Left lobe of liver (tissue), 2 donors: ENCODE measurements at places on chromosomes 16 and 17.

GRCh38 chr16:26550111-26550610, 516.6 kb upstream of the C16orf82 start:
- no peak for DNase-seq

- DNase-seq: peak; percentile 79
Observed at GRCh38 chr17:83079352-83079747, at the start of gene METRNL. TSS of gene METRNL (plus strand) at chr17:83079609. CDS start at chr17:83079816, 207 bp downstream.

DNA sequence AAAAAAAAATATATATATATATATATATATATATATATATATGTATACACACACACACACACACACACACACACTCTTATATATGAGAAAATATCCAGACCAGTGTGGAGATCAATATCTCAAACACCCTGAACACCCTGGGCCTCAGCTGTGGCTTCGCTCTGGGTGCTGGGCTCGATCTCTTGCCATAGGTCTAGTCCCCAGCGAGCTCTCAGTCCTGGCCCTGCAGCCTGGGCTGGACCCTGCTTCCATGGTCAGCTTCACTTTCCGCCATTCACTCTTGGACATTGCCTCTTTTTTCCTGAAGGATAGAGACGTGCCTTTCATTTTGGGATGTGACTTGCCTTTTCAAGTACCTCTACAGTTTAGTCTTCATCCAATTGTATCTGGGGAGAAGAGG, 341.7 kb downstream of the CPPED1 start:
- no peak for DNase-seq

DNA sequence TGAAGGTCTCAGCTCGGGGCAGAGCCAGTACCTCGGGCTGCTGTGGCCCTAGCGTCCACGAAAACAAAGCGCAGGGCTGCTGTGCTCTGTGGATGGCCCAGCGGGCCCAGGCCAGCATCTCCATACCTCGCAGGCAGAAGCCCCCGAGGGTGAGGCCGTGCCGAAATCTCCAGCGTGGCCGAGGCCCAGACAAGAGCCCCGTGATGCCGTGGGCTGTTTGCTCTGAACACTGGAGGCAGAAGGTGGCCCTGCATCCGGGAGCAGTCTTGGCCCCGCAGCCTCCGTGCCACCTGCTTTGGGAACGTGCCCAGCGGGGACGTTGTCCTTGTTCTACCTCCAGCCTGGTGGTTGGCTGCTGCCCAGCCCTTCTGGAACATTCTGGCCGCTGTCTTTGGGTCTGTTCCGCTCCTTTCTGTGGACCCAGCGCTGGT, 121.4 kb downstream of the BANP start:
- no peak for DNase-seq

GRCh38 chr16:67720236-67720635, 1.1 kb upstream of the GFOD2 start:
- no peak for DNase-seq

GRCh38 chr17:37064956-37065355, 116.2 kb downstream of the AATF start:
- no peak for DNase-seq

GRCh38 chr16:50146479-50147435, 6.3 kb upstream of the TENT4B start:
- DNase-seq: no peak

GRCh38 chr17:10233161-10233560, 34.8 kb upstream of the GAS7 start:
- no peak for DNase-seq

GRCh38 chr16:67844497-67844896, 2.2 kb upstream of the NUTF2 start:
- DNase-seq: no peak

DNA sequence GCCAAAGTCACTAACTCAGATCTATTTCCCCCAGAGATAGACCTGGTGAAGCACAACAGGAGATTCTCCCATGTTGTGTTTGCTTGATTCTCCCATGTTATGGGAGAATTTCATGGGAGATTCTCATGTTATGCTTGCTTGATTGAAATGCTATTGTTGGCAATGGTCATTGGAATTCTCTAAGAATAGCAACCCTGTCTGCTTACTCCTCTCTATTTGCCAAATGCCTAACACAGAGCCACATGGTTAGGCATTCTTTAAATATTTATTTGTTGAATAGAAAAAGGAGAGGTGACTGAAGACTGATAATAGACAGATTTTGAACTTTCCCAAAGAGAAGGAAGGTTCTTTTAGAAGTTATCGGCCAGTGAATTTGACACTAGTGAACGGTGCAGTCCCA, 111.5 kb upstream of the MPHOSPH6 start:
- no peak for DNase-seq

GRCh38 chr16:2912330-2913199, 834 bp downstream of the FLYWCH1 start:
- DNase-seq: no peak

GRCh38 chr17:36147601-36148000, 28.8 kb downstream of the TBC1D3B start:
- DNase-seq: no peak

- no peak for DNase-seq
Observed at GRCh38 chr16:89561142-89561883, 831 bp downstream of the RPL13 start.

DNA sequence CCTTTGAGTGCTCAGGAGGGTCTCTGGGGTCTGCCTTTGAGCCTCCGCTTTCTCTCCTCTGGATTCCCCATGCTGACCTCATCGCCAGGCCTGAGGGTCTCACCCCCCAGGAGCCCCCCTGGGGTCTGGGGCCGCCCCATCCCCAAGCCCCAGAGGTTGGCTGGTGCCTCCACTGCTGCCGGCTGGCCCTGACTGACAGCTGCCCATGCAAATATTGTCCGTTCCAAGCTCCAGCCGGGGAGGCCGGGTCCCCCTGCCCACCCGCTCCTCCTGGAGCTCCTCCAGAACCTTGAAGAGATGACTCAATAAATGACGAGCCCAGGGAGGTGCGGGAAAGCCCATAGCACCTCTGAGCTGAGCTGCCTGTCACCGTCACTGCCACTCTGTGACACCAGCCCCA, 173.8 kb downstream of the RBFOX3 start:
- DNase-seq: no peak

- DNase-seq: no peak
Observed at GRCh38 chr17:76521262-76521661, 16.2 kb downstream of the CYGB start.

DNA sequence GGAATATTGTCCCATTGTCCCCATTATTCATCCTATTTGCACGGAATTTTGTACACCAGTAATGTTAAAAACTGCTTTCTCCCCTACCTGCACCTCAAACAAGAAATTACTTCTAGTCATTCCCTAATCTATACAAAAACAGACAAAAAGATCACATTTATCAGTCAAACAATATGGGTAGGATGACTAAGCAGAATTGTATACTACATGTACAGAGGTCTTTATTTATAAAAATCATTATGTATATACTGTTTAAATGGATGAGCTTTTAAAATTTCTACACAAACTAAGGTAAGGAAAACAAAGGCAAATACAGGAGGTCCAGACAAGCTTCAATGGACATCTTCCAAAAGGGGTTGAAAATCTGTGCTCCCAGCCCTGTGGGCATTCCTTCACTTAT, 137.7 kb downstream of the CEP112 start:
- DNase-seq: no peak

DNA sequence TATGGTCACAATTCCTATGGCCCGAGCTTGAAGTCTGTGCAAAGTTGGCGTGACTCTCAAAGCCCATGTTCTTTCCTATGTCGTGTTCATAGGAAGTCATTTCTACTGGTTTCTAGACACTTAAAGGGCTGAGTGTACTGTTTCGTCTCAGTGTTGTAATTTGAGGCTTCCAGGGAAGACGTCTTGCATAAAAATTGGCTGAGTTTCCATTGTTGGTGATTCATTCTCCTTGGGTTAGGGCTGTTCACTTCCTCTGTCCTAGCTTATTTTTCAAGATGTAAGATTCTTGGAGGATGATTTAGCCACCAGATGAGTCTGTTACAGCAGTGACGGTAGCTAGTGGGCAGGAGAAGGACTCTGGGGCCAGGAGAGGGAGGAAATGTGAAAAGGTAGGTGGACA, 43.1 kb downstream of the PIK3R5 start:
- no peak for DNase-seq

GRCh38 chr16:60645541-60645940, 1390.7 kb downstream of the CDH8 start:
- DNase-seq: no peak

DNA sequence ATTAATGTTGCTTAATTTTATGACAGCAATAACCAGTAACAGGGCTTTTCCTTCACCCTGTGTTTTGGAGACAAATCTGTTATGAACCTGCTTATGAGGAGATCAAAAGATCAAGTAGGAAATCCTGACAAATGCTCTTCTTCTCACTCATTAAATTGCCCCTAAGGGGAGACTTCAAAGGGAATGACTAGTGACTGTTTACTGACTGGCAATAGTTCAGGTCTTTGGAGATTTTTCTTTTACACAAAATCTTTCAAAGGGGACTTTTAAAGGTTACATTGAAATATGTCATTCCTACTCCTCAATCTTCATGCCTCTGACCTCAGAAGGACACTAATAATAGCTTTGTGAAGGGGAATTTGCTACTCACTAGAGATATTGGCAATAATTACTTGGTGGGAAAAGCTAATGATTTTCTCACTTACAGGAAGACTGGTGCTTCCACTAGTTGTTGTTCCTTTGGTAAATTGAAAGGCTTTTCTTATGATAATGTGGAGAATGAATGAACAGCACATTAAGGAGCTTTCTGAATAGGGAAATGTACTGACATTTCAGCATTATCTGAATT, 292.9 kb upstream of the CA10 start:
- no peak for DNase-seq

DNA sequence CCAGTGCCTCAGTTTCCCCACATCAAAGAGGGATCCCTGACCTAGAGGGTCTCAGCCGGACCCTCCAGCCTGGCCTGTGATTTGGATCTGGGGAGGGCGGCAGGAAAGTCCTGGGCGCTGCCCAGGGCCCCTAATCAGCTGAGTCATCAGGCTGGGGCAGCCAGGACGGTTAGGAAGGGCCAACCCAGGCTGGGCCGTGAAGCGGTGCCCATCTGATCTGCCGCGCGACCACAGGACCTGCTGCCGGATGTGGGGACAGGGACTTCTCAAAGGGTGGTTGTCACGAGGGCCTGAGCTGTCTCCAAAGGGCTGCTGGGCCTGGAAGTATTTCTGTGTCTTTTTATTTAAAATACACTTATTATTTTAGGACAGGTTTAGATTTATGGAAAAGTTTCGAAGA, 4.4 kb downstream of the TPSAB1 start:
- no peak for DNase-seq

DNA sequence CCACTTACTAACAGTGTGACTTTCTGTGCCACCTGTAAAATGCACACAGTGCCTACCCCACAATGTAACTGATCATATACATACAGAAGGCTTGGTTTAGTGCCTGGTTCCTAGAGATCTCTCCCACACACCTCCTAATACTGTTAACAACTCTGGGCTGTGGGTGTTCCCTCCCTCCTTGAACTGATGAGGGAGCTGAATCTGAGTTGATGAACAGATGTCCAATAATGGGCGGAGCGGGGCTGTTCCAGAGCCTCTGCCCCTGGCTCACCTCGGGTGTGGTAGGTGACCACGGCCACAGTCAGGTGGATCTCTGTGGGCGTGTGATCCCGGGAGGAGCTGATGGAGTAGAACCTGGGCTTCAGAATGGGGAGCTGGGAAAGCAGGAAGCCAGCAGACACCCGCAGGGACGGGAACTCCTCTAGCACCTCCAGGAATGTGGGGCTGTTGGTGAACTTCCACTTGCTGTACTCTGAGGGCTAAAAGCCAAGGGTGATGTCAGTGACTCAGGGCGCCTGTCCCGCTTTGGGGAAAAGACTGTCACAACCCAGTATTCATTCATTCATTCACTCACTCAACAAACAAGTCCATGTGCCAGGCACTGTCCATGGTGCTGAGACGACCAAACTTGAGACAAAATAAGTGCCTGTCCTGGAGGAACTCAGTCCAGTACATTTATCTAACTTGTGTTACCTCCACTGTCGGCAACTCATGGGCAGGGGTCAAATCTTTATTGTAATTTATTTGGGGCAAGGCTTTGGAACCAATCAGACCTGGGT, 37.6 kb downstream of the NOS2 start:
- DNase-seq: no peak

DNA sequence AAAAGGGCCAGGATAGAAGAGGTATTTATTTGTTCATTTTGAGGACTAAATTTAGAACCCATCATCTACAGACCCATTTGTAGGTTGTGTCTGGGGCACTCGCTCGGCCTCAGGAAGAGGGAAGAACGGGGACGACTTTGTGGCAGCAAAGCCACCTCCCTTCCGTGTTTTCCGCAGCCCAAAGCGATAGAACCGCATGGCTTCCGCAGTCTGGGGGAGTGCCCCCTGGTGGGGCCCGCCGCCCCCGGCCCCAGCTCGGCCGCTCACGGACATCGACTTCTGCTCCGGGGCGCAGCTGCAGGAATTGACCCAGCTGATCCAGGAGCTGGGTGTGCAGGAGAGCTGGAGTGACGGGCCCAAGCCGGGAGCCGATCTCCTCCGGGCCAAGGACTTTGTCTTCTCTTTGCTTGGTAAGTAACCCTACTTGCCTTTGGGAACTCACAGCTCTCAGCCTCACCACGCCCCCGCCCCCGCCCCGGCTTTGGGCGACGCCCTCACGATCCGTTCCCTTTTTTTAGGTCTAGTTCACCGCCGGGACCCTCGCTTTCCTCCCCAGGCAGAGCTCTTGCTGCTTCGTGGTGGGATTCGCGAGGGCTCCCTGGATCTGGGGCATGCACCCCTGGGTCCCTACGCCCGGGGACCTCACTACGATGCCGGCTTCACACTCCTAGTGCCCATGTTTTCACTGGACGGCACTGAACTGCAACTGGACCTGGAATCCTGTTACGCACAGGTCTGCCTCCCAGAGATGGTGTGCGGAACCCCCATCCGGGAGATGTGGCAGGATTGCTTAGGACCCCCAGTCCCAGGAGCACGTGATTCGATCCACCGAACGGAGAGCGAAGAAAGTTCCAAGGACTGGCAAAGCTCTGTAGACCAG, 681 bp downstream of the TMEM102 start:
- DNase-seq: peak; percentile 64

DNA sequence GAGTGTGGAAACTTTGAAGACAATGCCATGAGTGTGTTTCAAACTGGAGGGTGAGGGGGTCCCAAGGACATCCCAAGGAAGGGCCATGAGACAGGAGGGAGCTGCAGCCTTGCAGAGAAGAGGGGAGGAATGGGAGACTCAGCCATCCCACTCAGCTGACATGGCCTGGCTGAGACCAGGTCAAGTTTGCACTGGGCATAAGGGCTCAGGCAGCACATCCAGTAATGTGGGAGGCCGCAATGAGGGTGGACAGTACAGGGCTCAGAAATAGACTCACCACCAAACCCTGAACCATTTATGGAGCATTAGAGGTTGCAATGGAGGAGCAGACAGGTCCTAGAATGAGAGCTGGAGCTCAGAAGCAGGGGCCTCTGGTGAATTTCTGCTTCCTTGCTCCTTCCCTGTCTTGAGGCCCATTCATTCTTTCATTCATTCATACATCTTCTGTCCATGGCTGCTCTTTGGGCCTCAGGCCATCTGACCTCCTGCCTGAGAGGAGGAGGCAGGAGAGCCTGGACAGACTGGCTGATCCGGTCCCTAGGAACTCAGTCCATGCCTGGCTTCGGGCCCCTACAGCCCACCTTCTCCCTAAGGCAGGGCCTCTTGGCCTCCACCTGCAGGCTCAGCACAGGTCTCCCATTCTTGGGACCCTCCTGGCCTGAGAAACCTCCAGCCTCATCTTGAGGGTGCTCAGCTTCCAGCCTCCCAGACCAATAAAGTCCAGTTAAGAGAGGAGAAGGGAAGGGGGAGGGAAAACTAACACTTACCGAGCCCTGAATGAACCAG, 70.5 kb upstream of the CDH5 start:
- peak; percentile 37 for DNase-seq

GRCh38 chr16:58187665-58188421, 10.1 kb downstream of the CSNK2A2 start:
- DNase-seq: no peak

GRCh38 chr16:8854298-8854948, 14.4 kb downstream of the CARHSP1 start:
- no peak for DNase-seq
